ENCODE measurements at places on chromosomes 12 and 14. TPM values are rescaled to one million over a fixed set of nuclear protein-coding genes. Genes with fewer than 3 reads are reported as not detected.

- DNase-seq = peak; percentile 27
Measured at GRCh38 chr12:104643093-104643818, 186.5 kb downstream of the CHST11 start.

The CCDC177 gene
- total RNA-seq = not detected

The GLIPR1L1 gene
- not detected for total RNA-seq

DNA sequence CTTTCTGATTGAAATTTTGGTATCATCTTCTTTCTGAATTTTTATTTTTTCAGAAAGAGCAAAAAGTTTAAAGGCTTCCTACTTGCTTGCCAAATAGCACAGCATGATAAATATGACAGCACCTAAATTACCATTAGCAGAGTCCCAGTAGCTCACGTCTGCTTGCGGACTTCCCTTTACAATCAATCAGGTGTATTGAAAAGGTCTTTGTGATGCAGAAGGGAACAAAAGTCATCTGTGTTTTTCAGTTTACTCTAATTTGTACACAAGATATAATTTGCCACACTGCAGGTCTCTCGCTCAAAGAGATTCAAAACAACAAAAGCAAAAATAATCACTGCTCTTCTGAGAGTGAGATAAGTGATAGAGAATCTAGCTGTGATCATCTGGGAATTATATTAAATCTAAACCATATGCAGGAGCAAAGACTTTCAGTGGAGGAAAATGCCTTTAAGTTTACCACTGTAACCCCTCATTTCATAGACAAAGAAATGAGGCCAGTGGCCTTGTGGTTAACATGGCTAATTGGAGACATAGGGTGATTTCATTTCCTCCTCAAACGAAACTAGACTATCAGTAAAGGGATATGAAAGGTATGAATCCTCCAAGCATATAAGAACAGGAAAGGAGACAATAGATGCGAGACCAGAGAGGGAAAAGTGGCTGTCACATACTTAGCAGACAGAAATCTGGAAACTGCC, 240.8 kb upstream of the TMPO start:
- DNase-seq = no peak

DNA sequence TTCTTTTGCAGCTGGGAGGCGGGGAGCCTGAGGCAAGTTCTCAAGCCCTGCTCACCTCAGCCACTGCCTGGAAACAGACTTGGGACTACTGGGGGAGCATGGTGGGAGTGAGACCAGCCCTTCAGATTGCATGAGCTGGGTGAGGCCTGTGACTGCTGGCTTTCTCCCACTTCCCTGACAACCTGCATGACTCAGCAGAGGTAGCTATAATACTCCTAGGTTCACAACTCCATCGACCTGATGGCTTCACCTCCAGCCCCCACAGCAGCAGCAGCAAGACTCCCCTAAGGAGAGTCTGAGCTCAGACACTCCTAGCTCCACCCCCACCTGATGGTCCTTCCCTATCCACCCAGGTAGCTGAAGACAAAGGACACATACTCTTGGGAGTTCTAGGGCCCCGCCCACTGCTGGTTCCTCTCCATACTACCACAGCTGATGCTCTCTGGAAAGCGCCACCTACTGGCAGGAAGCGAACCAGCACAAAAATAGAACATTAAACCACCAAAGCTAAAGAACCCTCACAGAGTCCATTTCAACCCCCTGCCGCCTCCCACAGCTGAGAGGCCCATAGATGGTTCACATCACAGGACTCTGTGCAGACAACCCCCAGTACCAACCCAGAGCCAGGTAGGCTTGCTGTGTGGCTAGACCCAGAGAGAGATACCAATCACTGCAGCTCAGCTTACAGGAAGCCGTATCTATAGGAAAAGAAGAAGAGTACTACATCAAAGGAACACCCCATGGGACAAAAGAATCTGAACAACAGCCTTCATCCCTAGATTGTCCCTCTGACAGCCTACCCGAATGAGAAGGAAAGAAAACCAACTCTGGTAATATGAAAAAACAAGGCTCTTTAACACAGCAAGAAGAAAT, 68.7 kb downstream of the RPAP3 start:
- peak; percentile 13 for DNase-seq

- DNase-seq = no peak
Measured at GRCh38 chr12:119208626-119209061, 29.9 kb downstream of the HSPB8 start.

DNA sequence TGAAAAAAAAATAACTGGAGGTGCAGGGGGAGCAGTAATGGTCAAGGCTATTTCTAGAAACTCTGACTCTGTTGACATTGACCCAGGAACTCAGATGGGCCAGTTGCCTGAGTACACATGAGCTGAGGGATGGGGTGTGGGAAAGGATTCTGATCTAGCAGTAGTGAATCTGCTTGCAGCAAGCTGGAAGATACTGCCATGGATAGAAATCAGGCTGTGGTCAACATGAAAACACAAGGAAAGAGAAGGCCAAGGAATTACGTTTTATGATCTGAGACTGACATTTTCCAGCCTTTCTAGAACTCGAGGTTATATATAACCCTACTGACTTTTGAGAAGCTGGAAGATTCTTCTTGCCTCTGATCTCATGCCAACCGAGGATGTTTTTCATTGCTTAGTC, 90.0 kb downstream of the ANO6 start:
- no peak for DNase-seq

The POLE2 gene
- total RNA-seq = 0.33 TPM

GRCh38 chr14:24880689-24881088, 169.3 kb downstream of the STXBP6 start:
- no peak for DNase-seq

The IL26 gene
- total RNA-seq = not detected

The STYX gene
- total RNA-seq = 15.9 TPM

DNA sequence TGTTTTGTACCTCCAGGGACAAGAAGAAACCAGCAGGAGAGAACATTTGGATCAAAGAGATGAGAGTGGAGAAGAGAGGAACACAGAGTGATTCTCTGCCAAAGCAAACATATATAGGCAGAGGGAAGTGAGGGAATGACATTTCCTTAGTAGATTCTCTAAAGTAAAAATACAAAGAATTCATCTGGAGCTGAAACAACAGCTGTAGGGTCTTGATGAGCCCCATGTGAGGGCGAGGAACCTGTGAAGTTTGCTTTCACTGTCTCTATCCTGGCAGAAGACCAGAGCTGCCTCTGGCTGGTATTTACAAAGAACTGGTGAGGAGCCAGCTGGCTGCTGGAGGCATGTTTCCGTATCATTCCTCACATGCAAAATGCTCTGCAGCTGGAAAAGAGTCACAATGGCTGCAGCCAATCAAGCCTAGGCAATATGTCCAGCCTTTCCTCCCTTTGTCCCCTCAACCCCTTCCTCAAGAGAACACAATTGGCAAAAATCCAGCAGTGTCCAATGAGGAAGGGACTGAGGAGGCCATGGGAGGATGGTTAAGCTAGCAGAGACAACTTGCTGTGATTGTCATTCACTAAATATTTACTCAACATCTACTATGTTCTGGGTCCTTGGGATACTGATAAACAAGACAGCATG, 122.5 kb downstream of the PHLDA1 start:
- no peak for DNase-seq

The NXPH4 gene
- total RNA-seq = 1.4 TPM

- DNase-seq = no peak
Measured at GRCh38 chr14:90419200-90419599, 22.4 kb downstream of the CALM1 start.

The WSCD2 gene
- not detected for total RNA-seq

GRCh38 chr12:121358073-121358472, 5.9 kb upstream of the ANAPC5 start:
- DNase-seq = no peak

The TMEM179 gene
- total RNA-seq = not detected

- no peak for DNase-seq
Measured at GRCh38 chr14:31457665-31458659, 656 bp upstream of the DTD2 start.

The C12orf42 gene
- total RNA-seq = 5.5 TPM

DNA sequence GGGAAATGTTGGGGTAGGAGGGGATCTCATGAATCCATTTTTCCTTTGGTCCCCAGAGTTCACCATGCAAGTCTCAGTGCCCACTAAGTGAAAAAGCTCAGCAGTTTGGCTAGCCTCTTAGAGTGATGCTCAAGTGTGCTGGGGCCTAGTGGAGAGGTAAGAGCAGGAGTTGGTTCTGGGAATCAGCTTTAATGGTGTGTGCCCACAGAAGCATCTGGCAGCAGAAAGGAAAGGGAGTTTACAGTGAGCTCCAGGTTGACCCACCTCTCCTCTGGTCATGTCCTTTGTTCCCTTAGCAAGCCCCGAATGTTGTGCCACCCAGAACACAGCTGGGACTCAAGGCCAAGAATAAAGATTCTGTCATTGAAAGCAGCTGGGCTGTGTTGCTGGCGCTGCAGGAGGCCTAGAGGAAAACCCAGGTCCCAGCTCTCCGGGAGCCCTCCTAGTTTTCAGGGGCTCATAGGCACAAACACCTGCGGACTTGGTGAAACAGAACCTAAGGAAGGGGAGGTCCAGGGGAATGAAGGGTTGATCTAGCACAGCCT, 320.8 kb downstream of the ZFP36L1 start:
- DNase-seq = no peak

Measured in CD8-positive, alpha-beta T cell (primary cell).